ENCODE measurements at places on chromosomes 7 and 10.

DNA sequence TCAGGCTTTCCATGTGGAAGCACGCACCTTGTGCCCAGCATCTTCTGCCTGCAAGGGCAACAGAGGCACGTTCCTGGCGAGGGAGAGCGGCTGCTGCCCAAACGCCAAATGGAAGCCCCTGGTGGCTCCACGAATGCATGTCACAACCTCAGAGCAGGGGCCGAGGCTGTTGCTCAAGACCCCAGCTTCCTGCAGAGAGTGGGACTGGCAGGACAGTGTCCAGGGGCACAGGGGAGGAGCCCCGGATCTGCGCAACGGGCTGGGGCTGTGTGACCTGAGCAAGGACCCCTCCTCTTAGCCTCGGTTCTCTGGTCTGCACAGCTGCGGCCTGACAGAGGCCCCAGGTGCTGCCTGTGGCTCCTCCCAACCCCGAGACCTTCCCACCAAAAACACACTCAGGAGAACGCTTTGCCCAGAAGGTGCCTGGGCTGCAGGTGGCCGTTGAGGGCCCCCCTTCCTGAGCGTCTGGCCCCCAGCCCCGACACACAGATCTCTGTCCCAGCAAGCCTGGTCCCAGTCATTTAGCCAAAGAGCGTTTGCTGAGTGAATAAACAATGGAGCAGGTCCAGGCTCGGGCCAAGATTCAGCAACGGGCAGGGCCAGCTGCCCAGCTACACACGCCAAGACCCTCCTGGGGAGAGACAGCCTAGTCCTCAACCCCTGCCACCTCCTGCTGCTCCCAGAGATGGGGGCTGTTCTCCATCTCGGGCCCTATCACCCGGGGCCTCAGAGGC is 1.2 kb downstream of the MICALL2 start:
- DNase-seq = no peak

- no peak for DNase-seq
These were observed 50.2 kb downstream of the CDK1 start for GRCh38 chr10:60828489-60828852.

DNA sequence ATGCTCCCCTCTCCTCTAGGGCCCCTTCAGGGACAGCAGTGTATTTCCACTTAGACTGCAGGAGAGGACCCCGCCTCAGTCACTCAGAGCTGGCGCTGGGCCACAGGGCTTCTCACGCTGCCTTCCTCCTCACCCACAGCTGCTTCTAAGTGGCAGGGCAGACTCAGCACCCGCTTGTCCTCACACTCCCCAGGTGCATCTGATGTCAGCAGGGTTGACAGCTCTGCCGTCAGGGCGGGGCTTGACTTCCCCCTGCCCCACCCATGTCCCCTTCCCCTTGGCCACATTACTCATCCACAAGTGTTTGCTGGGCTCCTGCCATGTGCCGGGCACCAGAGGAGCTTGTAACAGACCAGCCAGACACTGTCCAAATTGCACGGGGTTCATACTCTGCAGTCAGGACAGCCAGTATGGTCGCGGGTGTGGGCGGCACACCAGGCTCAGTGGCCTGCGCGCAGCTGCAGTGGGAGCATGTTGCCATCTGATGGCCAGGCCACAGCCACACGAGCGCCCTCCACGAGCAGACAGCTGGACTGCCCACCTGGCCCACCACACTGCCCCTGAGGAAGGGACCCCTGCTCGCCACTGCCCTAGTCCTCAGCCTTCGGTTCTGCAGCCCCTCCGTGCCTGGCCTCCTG is 29.3 kb upstream of the TTYH3 start:
- no peak for DNase-seq

- DNase-seq = no peak
These were observed 16.3 kb downstream of the TLL2 start for GRCh38 chr10:96497391-96497790.

- no peak for DNase-seq
These were observed 60.3 kb downstream of the NEUROG3 start for GRCh38 chr10:69512901-69513300.

DNA sequence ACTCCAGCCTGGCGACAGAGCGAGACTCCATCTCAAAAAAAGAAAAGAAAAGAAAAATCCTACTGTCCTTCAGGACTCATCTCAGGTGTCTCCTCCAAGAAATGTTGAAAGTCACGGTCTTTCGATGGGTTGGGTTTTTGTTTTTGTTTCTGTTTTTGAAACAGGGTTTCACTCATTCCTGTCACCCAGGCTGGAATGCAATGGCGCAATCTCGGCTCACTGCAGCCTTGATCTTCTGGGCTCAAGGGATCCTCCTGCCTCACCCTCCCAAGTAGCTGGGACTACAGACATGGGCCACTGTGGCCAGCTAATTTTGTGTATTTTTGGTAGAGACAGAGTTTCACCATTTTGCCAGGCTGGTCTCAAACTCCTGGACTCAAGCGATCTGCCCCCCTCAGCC is 3.1 kb upstream of the SORBS1 start:
- no peak for DNase-seq

DNA sequence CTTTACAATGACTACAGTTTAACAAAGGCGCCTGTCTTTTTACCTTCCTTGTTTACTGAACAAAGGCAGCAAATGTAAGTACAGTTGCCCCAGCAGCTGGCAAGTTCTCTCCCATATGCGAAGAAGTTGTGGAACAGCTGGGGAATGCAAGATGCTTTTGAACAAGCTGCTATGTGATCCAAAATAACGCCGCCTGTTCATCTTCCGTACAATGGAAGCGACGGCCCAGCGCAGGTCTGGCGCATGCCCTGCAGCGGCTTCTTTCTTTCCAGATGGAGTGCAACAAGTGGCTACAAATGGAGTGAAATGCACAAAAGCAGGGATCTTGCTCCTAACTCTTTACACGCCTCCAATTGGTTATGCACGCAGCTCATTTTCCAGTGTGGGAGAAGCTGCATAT is 97.0 kb upstream of the SVIL start:
- DNase-seq = no peak

- DNase-seq = no peak
These were observed 58.9 kb upstream of the FOXI2 start for GRCh38 chr10:127678091-127678490.

- DNase-seq = no peak
These were observed 25.1 kb downstream of the CRHR2 start for GRCh38 chr7:30657131-30657530.

GRCh38 chr10:34907743-34908430 is 92.8 kb upstream of the PARD3 start:
- no peak for DNase-seq

GRCh38 chr7:57354679-57355338 is 95.2 kb upstream of the ZNF716 start:
- no peak for DNase-seq

GRCh38 chr7:113504142-113504541 is 385.8 kb upstream of the SMIM30 start:
- no peak for DNase-seq

DNA sequence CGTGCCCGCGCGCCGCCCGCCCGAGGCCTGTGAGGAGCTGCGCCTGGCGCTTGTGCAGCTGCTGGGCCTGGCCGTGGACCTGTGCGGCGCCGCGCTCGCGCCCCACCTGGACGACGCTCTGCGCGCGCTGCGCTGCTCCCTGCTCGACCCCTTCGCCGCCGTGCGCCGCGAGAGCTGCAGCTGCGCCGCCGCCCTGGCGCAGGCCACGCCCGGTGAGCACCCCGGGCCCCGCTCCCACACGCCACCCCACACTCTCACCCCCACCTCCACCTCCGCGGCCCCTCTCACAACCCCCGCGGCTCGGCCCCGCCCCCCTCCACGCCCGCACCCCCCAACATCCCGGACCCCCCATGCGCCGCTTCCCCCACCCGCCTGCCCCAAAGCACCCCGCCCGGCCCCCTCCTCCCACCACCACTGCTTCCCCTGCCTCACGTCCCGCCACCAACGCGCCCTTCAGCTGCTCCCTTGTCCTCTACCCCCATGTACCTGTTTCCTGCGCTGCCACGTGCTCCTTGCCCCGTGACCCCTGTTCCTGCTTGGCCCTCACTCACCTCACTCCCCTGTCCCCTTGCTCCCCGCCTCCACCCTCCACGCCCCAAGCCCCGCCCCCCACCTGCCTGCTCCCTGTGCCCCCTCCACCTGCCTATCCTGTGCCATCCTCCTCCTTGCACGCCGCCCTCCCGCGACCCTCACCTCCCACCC is at the start of gene PRKAR1B:
PRKAR1B (minus strand) TSS at position 178 of the 702 bp plus-strand sequence. CDS start 15,776 bp downstream, outside the sequence.
- peak; percentile 48 for DNase-seq

DNA sequence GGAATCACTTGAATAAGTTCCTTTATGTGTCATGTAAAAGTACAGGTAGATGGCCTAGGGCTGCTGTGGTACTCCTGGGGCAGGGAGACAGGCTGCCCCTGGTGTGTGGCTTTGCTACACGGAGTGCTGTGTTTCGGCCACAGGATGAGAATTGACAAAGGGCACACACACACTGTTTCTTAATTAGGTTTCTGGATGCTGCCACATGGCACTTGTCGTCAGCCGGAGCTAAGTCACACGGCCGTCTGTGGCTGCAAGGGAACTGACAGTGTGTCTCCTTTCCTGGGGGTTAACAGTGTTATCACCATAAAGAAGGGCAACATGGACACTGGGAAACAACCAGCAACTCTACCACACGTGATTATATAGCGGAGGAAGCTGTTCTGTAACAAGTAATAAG is 55.7 kb upstream of the CREB5 start:
- DNase-seq = no peak

DNA sequence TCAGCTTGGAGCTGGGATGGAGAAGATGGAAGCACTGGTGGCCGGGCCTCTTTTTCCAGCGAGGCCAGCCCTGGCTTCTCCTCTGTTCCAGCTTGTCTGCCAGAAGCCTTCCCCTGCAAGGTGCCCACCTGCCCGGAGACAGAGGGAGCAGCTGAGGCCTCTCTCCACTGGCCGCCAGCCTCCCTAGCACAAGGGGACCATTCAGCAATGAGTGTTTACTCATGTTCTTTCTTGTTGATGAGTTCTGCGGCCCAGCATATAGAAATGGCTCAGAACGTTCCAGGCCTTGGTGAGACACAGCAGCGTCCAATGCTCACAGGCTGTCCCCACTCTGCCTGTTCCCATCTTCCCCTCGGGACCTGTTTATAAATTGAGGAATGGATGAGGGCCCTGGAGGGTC is 47.3 kb downstream of the CHST3 start:
- no peak for DNase-seq

DNA sequence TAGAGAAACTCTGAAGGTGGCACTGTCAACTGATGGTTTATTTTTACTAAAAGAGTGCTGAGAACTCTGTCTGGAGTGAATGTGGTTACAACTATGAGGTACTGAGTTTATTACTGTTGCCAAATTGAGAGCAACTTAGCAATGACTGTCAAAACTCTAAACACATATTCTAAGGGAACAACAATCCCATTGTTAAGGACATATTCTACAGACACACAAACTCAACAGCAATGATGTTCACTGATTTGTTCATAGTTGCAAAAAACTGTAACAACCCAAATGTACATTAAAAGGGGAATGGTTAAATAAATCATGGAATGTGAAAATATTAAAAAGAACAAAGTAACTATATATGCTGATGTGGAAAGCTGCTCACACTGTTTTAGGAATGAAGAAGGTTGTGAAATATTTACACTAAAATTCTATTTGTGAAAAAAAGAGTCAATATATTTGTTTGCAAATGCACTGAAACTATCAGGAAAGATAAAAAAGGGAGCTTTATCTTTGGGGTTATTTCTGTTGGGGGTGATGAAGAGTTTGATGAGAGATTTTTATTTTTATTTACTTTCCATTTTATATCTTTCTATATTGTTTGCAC is 12.9 kb downstream of the PON2 start:
- no peak for DNase-seq

DNA sequence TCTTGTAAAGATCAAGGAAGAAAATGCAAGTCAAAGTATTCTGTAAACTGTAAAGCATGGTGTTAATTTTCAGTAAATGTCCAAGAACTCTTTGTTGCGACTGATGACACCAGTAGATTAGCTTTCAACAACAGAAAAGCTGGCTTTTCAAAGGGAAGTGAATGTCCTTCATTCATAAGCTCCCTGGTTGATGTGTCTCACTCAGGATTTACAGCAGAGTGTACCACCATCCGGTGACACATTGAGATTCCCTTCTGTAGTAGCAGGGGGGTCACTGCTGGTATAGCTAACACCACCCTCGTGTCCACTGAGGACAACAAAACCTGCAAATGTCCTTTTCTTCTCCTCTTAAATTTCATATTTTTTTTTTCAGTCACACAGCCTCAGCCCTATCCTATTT is 253.4 kb downstream of the SORCS1 start:
- DNase-seq = no peak

GRCh38 chr7:128259131-128260061 is 18.3 kb downstream of the LEP start:
- DNase-seq = no peak

- no peak for DNase-seq
These were observed 13.5 kb upstream of the TM9SF3 start for GRCh38 chr10:96600337-96600736.

- DNase-seq = no peak
These were observed 571.6 kb downstream of the SH2D4B start for GRCh38 chr10:81109200-81109752.

DNA sequence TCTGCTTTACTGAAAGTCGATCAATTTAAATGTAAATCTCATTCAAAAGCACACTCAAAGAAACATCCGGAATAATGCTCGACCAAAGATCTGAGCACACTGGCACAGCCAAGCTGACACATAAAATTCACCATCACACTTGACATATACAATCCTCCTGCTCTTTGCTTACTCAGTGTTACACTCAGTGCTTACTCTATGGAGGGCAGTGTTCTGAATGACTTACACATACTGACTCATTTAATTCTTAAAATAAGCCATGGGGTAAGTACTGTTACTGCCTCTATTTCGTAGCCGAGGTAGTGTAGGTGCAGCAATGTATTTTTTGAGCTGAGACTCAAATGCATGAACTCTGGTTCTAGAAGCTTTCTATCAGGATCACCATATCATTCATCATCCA is 421.5 kb upstream of the LRRN3 start:
- DNase-seq = no peak

- DNase-seq = no peak
These were observed 12.0 kb downstream of the JCAD start for GRCh38 chr10:30047430-30047829.

DNA sequence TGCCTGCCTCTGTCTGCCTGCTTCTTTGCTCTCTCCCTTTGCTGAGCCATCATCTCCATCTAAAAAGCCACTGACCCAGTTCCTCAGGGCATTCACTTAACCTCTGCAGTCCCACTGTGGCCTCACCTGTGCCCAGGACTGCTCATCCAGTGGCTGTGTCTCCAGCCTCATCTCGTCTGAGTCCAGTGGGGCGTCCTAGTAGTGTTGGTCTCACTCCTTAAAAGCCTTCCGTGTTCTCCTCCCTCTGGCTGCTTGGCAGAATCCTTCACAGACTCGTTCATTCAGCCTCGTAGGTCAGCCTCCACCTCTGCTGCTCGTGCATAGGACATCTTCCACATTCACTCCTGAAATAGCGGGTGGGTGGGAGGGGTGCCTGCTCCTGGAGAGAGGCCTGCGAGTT is 7.3 kb downstream of the RARRES2 start:
- no peak for DNase-seq

DNA sequence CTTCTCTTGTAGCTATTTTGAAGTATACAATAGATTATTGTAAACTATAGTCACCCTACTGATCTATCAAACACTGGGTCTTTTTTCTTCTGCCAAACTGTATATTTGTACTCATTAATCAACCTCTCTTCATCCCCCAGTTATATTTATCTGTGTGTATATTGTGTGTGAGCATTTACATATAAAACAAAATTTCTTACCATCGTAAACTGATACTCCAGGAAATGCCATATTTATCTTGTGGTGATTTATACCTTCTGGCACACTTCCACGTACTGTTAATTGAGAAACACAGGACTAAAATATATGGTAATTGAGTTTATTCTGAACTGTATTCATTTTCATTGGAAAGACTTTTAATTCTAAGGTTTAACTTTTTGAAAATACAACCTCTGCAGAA is 18.9 kb downstream of the ANLN start:
- no peak for DNase-seq

- no peak for DNase-seq
These were observed 22.0 kb upstream of the SLC26A4 start for GRCh38 chr7:107638594-107638993.

Measured in activated T-cell treated with anti-CD3 and anti-CD28 coated beads for 4 hours (primary cell).